ENCODE measurements at places on chromosomes 2 and 18. TPM values are rescaled to one million over a fixed set of nuclear protein-coding genes. Genes with fewer than 3 reads are reported as not detected.

The MPP4 gene
- total RNA-seq = not detected

The IL36B gene
- total RNA-seq = not detected

The MC4R gene
- total RNA-seq = not detected

The GCG gene
- total RNA-seq = not detected

The ZBTB7C gene
- not detected for total RNA-seq

The TXNDC9 gene
- total RNA-seq = 15.1 TPM

The PSMA8 gene
- 0.30 TPM for total RNA-seq

The ZNF385B gene
- not detected for total RNA-seq

The CTAGE1 gene
- total RNA-seq = not detected

The UGT1A4 gene
- total RNA-seq = not detected

The G6PC2 gene
- not detected for total RNA-seq

The RGPD4 gene
- not detected for total RNA-seq

The CAVIN2 gene
- total RNA-seq = 16.5 TPM

The FKBP1B gene
- total RNA-seq = 1.1 TPM

The MYO7B gene
- not detected for total RNA-seq

The CCDC85A gene
- total RNA-seq = not detected

The KYNU gene
- not detected for total RNA-seq

The DLX1 gene
- not detected for total RNA-seq

The ACOXL gene
- not detected for total RNA-seq

The MOCOS gene
- not detected for total RNA-seq

The DNAJC27 gene
- 14.6 TPM for total RNA-seq

The LAMA1 gene
- total RNA-seq = not detected

The PPP1R1C gene
- total RNA-seq = not detected

The IL1RL1 gene
- total RNA-seq = 0.89 TPM

The PLA2R1 gene
- not detected for total RNA-seq

The GKN1 gene
- not detected for total RNA-seq

The OTOF gene
- 2.3 TPM for total RNA-seq

The KCNG3 gene
- not detected for total RNA-seq

The ERBB4 gene
- not detected for total RNA-seq

The CKAP2L gene
- 3.4 TPM for total RNA-seq

The DSC2 gene
- total RNA-seq = not detected

The COL4A3 gene
- not detected for total RNA-seq

The TCF23 gene
- not detected for total RNA-seq

The ZNF804A gene
- total RNA-seq = not detected

The CEP76 gene
- 8.8 TPM for total RNA-seq

The CFAP53 gene
- total RNA-seq = 0.35 TPM

The DSEL gene
- total RNA-seq = 0.17 TPM

The DSG4 gene
- total RNA-seq = not detected

The ZDBF2 gene
- 26.8 TPM for total RNA-seq

The COL4A4 gene
- total RNA-seq = not detected

The C1QL2 gene
- not detected for total RNA-seq

The VAMP5 gene
- 54.8 TPM for total RNA-seq

The PLGLB2 gene
- total RNA-seq = not detected

The E2F6 gene
- 6.7 TPM for total RNA-seq

The UGT1A8 gene
- not detected for total RNA-seq

The DOK6 gene
- not detected for total RNA-seq

The HNMT gene
- not detected for total RNA-seq

The NTSR2 gene
- total RNA-seq = not detected
